ENCODE measurements at places on chromosomes 2 and 18.

- DNase-seq = no peak
Observed at GRCh38 chr18:9855681-9856080, 30.1 kb upstream of the TXNDC2 start.

DNA sequence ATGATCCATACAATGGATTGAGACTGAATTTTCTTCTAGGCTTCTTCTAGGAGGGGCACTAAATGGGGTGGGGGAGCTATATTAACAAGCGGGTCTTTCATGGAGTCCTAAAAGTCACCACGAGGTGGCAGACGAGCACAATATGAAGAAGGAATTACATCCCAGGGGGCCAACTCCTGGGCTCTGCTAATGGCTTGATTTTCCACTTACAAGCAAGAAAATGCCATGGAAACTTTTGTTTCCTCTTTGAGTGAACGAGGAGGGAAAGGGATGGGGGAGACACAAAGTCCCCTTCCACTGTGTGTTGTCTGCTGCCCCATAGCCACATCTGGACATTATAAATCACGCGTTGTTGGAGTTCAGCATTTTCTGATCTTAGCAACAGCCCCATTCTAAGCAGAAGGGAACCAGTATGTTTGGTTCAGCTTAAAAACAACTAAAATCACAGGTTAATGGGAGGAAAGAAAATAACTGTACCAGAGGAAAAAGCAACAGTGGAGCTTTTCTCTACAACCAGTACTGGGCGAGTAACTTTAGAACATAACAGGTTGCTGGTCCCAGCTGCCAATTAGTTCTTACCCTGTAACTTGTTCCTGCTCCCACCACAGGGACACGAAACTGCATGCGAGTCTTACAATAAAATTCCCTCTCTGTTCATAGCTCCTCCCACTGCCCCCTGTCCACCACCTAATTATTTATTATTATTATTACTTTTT, 285.0 kb upstream of the PARD3B start:
- DNase-seq = peak; percentile 32

DNA sequence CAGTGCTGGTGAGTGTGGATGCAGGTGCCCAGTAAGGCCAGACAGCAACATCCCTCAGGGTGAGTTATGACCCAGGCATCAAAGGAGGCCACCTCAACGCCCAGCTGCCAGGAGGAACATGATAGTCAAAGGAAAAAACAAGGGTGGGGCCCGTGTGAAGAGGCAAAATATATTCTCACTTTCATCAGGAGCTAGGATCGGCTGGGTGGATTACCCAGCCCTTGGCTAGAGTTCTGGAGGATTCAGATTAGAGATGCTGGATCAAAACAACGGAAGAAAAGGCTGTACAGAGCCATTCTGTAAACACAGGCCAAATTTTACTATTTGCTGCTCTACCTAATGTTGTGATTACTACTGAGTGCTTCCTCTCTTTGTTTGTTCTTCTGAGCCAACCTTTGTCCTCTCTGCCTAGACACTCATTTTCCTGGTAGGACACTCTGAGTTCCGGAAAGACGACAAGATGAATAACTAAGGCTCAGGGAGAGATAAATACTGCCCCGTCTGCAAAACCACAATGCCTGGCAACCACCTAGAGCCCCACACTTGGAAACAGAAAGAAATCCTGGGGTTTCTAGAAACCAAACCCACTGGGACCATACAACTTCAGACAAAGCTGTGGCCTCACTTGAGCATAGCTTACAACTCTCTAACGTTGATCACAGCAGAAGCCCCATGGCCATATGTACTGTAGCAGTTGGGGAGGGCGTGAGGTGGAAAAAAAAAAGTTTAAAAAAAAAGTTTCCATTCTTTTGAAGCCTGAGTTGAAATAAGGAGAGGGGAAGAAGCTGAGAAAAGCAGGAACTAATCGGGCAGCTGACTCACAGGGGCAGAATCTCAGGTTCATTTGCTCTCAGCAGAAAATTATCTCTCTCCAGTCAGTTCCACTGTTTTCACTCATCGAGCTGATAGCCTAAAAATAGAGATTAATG, 17.8 kb upstream of the PMAIP1 start:
- no peak for DNase-seq

- DNase-seq = no peak
Observed at GRCh38 chr2:234835738-234836137, 116.1 kb upstream of the SH3BP4 start.

GRCh38 chr2:199940373-199940772, 14.9 kb downstream of the TYW5 start:
- DNase-seq = peak; percentile 9

GRCh38 chr2:197037863-197038398, 111.4 kb upstream of the PGAP1 start:
- DNase-seq = no peak

- no peak for DNase-seq
Observed at GRCh38 chr18:36153203-36153602, 23.5 kb downstream of the ELP2 start.

DNA sequence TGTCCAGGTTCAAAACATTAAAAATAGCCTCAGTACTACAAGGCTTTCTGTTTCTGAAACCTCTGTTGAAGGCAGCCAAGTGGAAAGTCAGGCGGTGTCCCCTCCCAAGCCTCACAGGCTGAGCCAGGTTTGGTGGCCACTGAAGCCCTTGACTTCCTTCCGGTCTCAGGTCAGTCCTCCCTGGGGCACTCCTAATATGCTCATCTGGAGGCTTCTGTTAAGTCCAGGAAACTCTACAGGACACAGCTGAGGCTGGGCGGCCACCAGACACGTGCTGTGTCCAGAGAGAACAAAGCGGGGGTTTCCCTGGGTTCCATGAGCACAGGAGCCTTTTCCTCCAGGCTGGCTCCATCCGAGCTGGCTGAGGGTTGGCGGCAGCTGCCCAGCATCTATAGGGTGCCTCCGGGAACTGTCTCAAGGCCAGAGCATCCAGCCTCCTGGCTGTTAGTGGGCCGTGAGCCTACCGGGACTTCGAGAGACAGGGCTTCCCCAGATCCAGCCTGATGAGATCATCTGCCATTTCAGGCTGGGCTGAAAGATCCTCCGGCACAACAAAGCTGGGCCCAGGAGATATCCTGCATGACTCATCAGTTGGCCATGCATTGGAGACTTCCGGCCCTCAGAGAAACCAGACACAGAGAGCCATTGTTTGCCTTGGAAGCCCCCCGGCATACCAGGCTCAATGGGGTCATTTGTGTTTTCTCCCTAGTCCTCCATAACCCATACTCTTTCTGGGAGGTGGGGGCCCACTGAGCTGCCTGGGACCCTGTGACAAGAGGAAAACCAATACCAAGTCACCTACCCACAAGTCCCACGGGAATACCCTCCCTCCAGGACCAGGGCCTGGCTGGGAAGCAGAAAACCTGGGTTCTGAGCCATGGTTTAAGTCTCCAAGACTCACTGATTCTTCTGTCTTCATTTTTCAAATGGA, 71.7 kb downstream of the HS1BP3 start:
- no peak for DNase-seq

- DNase-seq = no peak
Observed at GRCh38 chr2:72985136-72985535, 67.8 kb downstream of the EMX1 start.

- no peak for DNase-seq
Observed at GRCh38 chr2:120528051-120528692, 182.2 kb downstream of the INHBB start.

DNA sequence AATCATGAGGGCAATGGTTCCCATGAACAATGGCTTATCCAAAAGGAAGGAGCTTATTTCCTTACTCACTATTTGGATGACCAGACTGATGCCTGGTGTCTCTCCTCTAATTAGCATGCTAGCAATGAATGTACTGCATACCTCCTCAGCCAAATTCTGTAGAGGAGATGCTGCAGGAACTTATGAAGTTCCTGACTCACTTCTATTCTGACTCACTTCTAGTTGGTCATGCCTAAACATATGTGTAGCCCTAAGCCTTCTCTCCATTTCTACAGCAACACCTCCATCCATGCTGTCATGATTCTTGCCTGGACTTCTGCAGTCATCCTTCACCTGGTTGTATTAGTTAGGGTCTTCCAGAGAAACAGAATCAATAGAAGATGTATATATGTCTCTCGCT, 59.9 kb upstream of the MRPS9 start:
- no peak for DNase-seq

DNA sequence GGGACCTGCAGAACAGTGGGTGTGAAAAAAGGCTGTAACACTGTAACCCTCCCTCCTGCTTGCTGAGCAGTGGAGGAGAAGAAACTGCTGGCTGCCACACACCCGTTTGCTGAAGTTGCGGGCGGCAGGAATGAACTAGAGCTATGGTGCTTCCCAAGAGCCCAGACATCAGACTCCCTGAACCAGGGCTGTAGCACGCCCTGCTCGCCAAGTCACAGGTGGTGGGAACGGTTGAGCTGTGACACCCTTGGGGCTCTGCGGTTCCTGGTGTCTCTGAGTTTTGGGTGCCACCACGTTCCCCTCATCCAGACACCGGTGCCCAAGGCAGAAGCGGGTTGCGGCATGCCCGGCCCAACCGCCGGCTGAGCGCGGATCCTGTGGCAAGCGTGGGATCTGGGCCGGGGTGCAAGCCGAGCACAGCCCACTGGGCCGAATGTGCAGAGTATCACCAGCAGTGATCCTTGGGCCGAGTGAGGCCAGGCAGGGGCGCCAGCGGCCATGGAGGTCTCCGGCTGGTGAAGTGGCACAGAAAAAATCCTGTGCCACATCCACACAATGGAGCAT, 15.0 kb upstream of the ADI1 start:
- no peak for DNase-seq

GRCh38 chr2:173400760-173401159, 46.1 kb downstream of the CDCA7 start:
- DNase-seq = peak; percentile 4

DNA sequence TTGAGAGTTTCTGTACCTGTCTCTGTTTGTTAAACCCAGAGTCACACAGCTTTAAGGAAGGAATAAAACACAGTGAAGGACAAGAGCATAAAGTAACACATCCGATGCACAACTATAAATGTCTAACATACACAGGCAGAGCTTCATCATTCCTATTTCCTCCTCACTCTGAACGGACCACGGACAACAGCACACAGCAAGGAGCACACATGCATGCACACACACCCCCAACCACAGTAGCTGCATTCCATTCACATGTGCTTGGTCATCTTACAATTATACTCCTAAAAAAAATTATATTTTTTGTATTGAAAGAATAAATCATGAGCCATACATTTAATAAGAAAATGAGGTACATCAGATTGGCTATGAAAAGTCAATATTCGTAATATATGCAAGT, 58.3 kb downstream of the ID2 start:
- no peak for DNase-seq

DNA sequence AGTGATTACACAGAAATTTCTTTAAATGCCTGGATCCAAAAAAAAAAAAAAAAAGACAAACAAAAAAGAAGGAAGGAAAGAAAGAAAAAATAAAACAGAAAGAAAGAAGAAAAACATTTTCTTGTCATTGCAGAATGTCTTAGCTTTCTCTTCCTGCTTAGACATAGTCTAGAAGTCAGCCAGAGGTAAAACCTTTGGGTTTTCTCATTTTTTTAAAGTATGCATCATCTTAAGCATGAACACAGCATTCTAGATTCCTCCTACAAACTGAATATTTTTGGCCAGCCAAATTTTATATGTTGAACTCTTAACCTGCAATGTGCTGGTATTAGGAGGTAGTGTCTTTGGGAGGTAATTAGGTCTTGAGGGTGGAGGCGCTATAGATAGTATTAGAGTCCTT, 243.9 kb downstream of the TRIB2 start:
- no peak for DNase-seq

- DNase-seq = peak; percentile 10
Observed at GRCh38 chr2:229273723-229274338, 2.7 kb upstream of the PID1 start.

DNA sequence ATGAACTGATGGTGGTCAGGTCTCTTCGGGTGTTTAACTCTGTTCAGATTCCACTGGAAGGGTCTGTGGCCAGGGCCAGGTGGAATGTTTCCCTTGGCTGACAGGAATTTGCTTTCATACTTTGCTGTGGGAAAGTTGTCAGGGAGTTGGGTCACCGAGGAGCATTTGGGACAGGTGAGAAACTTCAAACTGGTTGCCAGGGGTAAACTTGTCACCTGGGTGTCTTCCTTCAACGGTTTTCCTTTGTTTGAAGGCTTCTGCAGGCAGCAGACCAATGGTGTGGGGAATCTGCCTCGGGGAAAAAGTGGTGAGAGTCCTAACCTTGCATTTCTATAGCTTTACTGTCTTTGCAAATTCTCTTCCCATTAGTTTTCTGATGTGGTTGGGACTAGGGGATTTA, 92.2 kb downstream of the TGFA start:
- DNase-seq = no peak

DNA sequence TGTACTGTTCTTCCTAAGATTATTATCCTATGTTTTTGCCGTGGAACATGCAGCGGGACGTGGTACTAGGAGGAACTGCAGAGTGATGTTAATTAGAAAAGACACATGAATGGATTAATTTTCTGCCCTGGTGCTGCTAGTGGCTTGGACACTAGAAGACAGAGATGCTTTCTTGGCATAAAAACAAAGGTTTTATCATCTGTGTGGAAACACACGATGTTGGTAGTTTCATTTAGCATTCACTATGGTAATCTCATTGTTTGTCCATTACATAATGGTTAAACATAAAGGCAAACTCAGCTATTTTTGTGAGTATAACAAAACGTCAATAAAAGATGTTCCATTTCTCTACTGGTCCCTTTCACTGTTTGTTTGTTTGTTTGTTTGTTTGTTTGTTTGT, 22.8 kb downstream of the COL6A3 start:
- no peak for DNase-seq

- DNase-seq = peak; percentile 86
Observed at GRCh38 chr2:105802587-105802986, 57.9 kb downstream of the NCK2 start.

DNA sequence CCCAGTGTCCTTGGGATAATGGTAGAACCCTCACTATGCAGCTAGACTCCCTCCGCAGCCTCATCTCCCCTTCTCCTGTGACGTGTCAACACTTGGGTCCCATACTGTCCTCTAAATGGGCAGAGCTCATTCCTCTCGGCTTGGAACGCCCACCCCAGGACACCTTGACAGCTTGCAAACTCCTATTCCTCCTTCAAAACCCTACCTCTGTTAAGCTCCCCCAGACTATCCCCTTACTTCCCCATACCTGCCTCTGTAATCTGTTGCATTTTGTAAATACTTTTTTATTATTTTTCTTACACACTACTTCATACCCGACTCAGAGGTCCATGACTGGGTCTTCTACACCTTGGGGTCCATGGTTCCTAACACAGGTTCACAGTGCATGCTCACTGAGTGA, 28.0 kb downstream of the STEAP3 start:
- no peak for DNase-seq

DNA sequence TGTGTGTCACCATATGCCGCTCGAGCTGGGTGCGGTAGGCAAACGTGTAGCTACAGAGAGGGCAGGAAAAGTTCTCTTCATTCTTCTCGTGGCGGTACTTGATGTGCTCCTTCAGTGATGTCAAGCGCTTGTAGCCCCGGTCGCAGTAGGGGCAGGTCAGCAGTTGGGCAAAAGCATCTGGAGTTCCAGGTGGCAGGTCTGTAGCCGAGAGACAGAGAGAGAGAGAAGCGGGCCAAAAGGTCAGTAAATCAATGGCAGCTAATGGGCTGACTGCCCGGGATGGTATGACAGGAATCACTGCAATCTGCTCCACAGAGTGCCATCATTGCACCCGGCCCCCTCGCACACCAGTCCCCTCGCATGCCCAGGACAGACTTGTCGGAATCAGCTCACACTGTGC, 116.0 kb downstream of the ZEB2 start:
- DNase-seq = no peak

GRCh38 chr2:219578811-219579613, 6.9 kb downstream of the INHA start:
- no peak for DNase-seq

- DNase-seq = no peak
Observed at GRCh38 chr2:65199891-65200290, 27.7 kb upstream of the ACTR2 start.

- no peak for DNase-seq
Observed at GRCh38 chr2:241940329-241940728, 70.8 kb downstream of the RTP5 start.

Measured in CD4-positive, alpha-beta T cell treated with Interleukin-10 for 1 hour (primary cell).